ENCODE measurements at places on chromosomes 11 and 22.

DNA sequence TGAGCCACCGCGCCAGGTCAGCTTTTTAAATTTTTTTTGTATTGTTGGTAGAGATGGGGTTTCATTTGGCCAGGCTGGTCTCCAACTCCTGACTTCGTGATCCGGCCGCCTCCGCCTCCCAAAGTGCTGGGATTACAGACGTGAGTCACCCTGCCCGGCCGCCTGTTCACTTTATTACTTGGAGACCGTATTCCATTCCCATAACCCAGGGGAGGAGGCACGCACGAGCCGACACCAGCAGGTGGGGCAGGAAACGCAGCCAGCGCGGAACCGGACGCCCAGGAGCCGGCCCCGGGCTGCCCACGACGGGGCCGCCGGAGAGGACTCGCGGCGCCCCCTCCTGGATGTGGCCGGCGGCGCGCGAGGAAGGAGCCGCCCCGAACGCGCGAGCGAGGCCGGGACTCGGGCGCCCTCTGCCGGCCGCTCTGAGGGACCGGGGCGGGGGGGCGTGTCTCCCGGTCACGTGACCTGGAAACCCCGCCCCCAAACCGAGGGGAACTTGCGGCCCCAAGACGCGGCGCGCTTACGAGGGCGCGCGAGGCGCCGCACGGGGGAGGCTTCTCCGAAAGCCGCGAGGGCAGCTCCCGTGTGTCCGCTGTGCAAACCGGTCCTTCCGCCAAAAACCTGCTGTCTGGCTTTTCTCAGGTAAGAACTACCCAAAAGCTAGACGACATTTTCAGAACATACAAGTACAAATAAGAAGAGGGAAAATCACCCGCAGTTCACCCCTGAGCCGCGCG lies 11.6 kb upstream of the RNH1 start:
- no peak for DNase-seq

GRCh38 chr22:25563761-25564319 lies 635 bp upstream of the GRK3 start:
- DNase-seq = no peak

DNA sequence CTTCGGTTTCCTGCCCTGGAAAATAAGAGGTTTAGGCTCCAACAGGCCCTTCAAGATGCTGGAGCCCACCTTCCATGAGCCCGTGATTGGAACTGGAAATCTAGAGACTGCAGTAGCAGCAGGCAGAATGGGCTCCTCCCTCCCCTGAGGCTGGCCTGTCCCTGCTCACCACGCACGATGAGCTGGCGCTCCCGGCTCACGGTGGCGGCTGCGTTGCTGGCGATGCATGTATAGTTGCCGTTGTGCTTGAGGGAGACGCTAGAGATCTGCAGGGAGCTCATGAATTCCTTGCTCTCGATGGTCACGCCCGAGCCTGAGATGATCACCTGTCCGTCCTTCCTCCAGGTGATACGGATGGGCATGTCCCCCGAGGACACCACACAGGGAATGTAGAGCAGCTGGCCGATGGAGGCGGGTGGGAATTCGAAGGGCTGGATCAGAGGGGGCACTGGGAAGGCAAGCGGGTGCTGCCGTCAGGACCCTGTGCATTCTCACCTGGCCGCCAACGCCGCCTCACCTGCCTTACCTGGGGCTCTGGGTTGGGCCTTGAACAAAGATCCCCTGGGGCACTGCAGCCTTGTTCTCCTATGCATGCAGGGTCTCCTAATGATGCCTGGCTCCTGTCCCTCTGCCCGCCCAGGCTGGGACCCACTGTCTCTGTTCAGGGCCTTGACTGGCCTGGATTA lies 177.8 kb downstream of the CEP164 start:
- no peak for DNase-seq

DNA sequence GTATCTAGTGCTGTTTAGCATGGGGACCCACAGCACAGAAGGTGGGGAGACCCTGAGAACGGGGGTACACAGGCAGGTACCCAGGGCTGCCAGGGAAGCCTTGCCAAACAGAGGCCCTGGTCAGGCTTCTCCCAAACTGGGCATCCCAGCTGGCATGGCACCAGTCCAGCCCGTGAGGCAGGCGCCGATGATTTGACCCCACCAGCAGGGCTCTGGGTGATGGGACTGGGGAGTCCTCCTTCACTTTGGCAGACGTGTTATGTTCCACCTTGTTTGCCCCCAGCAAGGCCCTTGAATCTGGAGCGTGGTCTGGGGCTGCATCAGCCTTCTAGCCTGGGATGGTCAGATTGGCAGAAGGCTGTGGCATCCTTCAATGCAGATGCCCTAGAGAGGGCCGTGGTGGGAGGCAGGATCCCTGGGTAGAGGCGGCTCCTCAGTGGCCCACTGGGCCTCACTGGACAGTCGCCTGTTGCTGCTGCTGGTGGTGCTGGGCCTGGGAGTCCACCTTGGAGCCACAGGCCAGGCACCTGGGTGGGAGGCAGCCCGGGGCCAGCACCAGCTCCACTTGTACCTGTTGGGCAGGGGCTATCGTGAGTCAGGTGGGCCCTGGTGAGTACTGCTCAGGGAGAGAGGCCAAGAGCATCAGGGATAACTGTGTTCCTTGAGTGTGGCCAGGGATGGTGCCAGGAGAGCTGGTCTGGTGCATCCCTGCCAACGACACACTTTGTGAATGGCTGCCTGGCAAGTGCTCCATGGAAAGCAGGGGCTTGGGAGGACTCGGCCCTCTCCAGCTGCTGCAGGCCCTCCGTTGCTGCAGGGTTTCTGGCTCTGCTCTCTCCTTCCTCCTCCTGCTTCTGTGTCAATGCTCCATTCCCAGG lies 3.3 kb downstream of the ADORA2A start:
- DNase-seq = no peak

All from NCI-H774 (cell line).